ENCODE measurements at places on chromosomes 6 and 20.

GRCh38 chr6:25027221-25027916 is 91.6 kb upstream of the RIPOR2 start:
- peak; percentile 58 for DNase-seq

DNA sequence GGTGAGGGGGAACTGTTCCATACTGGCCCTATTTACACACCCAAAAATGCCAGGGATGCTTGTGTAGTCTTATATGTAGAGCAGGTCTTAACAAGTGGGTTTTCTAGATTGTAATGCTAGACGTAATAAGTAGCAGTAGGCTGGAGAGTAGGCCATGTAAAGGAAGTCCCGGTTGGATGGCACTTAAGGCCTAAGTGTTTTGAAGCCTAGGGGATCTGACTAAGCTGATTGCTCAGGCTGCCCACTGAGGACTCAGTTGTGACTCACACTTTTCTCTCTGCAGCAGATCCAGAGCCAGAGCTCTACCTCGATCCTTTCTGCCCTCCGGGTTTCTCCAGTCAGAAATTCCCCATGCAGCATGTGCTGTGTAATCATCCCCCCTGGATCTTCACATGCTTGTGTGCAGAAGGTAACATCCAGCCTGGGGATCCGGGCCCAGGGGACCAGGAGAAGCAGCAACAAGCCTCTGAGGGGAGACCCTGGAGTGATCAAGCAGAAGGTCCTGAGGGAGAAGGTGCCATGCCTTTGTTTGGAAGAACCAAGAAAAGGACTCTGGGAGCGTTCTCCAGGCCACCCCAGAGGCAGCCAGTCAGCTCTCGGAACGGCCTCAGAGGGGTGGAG is 26.6 kb downstream of the ZNF133 start:
- no peak for DNase-seq

DNA sequence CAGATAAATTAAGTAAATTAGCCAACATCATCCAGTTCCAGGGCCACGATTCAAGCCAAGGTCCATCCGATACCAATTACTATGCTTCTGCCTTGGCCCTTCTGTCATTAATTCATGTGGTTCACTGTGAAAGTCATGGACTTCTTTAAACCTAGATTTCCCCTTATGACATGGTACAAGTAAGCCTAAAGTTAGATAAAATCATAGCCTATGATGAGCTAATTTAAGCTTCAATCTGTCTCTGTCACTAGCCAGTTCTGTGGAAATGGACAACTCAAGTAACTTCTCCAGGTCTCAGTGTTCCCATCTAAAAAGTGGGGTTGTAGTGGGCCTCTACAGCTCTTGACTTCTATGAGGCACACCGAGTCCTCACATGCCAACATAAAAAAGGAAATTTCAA is 225.5 kb upstream of the MARCKS start:
- DNase-seq, result no peak

- DNase-seq, result no peak
Measured at GRCh38 chr20:18852318-18852717, 38.7 kb downstream of the SCP2D1 start.

DNA sequence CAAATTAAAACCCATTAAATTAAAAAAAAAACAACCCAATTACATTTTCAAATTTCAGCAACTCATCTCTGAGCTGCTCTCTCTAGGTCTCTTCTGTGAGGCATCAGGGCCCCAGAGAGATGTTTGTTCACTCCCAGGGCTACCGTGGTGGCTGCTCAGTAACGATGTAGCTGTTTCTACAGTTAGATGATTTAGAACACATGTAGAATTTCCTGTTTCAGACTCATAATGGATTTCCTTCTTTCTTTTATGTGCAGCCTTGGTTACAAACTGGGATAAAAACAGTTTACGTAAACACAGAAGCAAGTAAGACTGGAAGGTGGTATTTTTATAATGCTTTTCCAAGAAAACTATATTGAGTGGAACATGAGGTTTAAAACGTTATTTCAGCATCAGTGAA is 116.1 kb upstream of the CCN2 start:
- DNase-seq, result no peak

DNA sequence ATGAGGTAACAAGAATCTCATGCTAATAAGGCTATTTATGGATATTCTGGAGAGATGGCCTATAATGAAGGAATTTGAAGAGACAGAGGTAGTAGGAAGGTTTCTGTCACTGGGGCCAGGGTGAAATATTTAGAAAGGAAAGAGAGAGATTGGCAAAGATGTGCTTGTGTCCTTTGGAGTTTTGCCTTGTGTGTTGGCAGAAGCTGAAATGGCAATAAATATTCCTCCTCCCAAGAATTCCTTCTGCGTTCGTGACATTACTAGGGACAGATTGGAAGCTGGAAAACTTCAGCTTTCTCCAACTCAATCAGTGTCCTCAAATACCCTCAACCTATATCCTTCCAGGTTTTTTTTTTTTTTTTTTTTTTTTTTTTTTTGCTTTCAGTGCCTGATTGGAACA is 6.3 kb downstream of the SAMD5 start:
- no peak for DNase-seq
